ENCODE measurements at places on chromosomes 1 and 21.

- ATAC-seq: no peak
Measured at GRCh38 chr1:221521686-221522085, 220.2 kb downstream of the DUSP10 start.

DNA sequence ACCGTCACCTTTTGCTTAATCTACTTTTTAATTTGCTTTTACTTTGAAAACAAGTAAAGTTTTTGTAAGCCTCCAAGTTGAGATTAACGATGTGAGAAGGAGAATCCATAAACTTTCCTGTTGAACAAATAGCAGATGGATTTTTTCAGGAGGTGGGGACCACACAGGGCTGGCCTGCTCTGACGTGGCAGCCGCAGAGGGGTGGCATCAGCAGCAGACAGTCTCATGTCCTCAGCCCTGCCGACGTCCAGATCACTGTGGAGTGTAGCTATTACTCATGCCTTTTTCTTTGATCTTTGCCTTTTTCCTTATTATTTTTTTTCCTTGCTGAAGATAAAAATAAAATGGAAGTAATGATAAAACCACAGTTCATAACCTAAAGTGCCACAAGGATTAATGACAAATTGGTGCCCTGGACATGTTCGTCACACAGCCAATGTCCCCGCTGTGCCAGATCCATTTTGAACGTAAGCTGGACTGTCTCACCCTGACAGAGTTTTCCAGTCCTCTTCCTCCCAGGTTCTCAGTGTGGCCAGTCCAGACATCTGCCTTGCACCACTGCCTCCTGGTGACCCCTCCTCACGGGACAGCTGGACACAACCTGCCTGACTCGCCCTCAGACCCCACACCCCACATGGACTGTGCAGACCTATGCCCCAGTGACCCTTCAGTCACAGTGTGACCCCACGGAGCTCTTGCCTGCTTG lies 15.4 kb upstream of the ZBTB21 start:
- ATAC-seq: no peak

GRCh38 chr1:232077809-232078208 lies 451.2 kb downstream of the DISC1 start:
- ATAC-seq: no peak

DNA sequence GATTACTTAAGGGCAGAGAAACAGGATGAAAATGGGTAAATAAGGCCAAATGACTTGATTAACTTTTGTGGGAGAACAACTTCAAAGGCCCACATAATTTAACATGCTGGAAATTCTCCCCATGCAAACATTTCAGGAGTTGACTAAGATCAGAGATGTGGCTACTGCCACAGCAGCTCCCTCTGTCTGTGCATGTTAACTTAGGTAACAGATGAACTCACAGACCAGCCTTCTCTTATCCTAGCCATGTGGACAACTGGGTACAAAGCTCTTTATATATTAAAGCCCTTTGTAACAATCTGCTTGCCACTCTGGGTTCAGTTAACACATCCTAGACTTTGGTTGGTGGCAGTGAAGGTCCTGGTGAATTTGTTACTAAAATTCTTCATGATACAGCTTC lies 33.2 kb downstream of the BEND5 start:
- no peak for ATAC-seq

DNA sequence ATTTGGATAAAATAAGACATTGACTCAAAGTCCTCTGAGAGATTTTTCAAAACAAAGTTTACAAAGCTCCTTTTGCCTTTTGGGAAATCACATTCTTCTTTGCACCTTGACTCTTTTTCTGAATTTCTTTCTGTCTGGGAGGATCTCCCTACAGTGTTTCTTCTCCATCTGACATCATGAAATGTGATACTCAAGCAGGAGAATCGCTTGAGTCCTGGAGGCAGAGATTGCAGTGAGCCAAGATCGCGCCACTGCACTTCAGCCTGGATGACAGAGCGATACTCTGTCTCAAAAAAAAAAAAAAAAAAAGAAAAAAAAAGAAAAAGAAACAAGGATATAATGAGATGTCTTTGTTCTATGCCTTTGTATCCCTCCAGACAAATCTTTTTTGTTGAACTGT lies 13.3 kb upstream of the GRIK1 start:
- ATAC-seq: no peak

DNA sequence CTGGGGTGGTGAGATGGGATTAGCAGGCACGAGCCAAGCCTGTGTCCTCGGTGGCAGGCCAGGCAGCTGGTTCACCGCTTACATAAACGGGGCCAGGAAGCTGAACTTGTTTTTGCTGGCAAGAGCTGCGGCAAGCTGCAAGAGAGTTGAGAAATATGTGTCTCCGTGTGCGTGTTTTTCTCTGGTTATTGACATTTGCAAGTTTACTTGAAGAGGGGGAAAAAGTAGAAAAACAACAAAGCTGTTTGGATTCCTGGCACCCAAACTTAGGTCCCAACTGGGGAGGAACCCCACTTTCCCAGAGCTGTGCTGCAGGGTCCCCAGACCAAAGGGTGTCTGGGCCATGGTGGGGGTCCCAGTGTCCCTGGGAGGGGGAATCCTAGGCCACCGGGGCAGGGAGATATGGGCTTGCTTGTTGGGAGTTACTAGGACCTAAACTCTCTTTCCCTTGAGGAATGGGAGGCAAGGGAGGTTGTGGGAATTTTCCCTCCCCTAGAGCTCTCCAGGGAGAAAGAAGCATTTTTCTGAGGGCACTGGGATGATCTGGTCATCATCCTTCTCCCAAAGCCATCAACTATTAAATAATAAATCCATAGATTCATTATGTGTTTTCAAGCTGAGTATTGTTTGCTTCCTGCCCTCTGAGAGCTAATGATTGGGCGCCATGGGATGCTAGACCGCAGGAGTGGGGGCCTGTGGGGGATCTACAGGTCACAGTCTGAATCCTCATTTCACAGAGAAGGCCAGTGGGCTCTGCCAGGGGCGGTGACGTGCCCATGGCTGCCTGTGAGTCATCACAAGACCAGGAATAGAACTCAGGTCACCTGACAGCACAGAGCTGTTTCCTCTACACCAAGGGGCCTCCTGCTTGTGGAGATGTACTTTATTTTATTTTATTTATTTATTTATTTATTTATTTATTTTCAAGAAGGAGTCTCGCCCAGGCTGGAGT lies 14.8 kb downstream of the IL6R start:
- ATAC-seq: peak; percentile 62

DNA sequence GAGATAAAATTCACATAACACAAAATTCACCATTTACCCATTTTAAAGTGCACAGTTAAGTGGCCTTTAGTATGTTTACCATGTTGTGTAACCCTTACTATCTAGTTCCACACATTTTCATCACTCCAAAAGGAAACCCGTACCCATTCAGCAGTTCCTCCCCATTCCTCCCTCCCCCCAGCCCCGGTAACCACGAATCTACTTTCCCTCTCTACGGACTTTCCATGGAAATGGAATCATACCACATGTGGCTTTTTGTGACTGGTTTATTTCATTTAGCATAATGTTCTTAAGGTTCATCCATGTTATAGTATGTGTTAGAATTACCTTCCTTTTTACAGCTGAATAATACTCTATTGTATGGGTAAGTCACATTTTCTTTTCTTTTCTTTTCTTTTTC lies 10.9 kb downstream of the DOP1B start:
- ATAC-seq: no peak

DNA sequence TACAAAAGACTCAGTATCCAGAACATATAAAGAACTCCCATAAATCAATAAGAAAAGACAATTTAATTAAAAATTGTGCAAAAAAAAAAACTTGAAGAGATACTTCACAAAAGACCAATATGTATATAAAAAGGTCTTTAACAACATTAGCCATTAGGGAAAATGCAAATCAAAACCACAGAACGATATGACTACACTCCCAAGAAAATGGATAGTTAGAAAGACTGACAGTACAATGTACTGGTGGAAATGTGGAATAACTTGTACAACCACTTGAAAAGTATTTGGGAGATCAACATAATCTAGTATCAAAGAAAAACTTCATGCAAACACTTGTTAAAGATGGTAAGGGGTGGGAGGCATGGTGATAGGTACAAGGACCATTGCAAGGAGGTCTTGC lies 3.9 kb upstream of the CLCA1 start:
- ATAC-seq: no peak

DNA sequence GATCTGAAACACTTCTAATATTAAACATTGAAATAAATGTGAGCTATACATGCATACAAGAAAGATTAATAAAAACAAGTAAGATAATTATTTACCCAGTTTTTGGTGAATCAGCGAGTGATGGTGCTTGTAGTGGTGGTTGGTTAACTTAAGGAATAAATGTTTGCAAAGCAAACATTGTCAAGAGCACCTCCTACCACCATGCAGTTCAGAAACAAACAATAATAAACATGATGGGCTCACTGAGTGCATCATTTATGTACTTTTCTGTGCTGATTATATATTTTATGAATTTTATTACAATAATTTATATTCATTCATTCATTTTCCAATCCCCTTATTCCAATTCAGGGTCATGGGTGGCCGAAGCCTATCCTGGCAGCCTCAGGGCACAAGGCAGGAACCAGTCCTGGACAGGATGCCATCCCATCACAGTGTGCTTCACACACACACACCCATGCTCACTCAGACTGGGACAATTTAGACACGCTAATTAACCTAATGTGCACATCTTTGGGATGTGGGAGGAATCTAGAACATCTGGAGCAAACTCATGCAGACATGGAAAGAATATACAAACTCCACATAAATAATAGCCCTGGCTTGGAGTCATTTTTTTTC lies 57.8 kb downstream of the ZMYM4 start:
- ATAC-seq: no peak

DNA sequence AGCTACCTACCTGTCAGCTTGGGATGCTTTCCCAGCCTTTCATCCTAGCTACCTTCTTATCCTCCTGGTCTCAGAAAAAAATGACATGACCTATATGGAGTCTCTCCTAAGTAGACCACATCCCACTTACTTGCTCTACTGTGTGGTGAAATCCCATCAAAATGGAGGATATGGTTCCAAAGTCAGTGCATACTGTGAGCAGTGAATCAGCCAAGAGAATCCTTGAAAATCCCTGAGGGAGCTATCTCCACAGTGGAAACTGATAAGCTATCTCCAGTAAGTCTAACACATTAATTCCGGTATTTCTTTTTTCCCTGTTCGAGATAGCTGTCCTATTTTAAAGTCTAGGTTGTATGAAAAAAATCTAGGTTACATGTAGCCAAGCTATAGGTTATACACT lies 189.7 kb downstream of the FGGY start:
- no peak for ATAC-seq

- no peak for ATAC-seq
Measured at GRCh38 chr1:82567348-82567747, 766.6 kb downstream of the ADGRL2 start.

DNA sequence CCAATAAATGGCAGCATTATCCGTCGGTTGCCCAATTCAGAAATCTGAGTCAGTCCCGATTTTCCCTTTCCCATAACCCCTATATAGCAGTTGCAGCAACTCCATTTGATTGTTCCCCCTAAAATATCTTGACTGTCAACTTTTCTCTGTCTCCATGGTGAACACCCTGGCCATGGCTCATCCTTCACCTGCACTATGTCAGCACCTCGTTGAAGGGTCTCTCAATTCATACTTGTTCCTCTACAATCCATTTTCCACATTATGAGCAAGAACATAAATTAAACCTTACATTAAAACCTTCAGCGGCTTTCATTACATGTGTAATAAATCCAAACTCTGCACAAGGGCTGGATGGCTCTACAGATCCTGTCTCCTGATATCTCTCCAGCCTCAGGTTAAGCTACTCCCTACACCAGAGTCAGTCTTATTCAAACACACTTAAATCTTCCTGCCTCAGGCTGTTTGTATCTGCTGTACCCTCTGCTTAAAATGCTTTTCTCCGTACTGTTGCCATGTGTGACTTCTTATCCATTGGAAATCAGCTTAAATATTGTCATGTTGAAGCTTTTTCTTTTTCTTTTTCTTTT lies 87.3 kb downstream of the BACH1 start:
- ATAC-seq: no peak

- ATAC-seq: no peak
Measured at GRCh38 chr1:248791010-248791409, 34.7 kb downstream of the SH3BP5L start.

DNA sequence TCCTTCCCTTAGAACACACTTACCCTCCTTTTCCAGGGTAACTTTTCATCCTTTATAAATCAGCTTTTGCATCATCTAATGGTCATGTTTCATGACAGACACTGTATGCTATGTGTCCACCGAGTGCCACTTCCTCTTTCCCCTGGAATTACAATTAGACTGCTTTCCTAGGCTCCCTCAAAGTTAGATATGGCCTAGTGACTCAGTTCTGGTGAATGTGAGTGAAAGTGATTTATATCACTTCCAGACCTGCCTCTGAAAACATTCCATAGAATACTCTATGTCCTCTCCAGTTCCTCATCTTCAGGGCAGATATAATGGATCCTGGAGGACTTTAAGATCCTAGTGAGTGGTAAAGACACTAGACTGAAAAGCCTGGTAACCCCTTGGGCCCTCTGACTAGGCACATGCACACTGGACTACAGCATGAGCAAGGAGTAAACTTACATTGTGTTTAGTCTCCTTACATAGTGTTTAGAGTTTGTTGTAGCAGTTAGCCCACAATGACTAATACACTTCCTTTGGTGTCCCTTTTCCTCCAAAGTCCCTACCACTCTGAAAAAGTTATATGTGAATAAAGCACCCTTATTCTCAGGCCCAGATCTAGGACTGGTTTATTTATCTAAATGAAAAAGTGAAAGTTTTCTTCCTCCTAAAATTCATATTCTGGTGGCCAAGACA lies 59.3 kb downstream of the GPR88 start:
- ATAC-seq: no peak

GRCh38 chr1:91559838-91560565 lies 59.4 kb downstream of the CDC7 start:
- no peak for ATAC-seq

GRCh38 chr1:207020065-207020708 lies 12.4 kb downstream of the C1orf116 start:
- ATAC-seq: no peak

DNA sequence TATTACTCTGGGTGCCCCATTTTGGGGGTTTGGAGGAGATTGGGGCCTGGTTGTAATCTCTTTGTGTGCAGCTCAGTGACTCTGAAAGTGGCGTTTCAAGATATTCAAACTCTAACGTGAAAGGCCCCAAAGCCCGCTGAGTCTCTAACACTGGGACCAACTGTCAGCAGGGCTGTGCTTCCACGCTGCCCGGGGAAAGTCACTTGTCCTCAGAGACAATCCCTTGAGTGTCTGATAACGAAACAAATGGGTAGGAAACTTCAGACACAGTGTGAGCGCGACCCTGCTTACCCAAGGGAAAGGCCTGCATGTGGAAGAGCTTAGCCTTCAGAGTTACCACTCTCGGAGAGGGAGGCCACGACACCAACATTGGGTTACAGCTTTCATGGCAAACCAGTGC lies 837 bp downstream of the UBASH3A start:
- ATAC-seq: peak; percentile 7

GRCh38 chr21:16550917-16551741 lies 821.3 kb downstream of the USP25 start:
- no peak for ATAC-seq

DNA sequence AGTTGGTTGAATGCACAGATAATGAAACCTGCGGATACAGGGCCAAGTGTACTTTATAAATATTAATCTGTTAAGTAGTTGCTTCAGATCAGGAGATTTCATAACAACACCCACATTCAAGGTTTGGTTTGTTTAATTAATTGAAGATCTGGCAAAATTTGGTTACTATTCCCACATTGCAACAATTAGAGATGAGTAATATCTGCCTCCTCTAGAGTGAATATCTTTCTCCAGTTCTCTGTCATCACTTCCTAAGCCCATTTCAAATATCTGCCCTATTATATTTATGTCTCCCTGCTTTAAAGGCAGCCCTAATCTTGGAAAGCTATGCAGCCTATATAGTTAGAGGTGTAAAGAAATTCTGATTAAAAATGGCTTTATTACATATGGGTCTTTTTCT lies 61.4 kb downstream of the PPP2R5A start:
- no peak for ATAC-seq
